Non-pigmented ciliary epithelial cell (primary cell): ENCODE measurements at places on chromosomes 5 and 9.

DNA sequence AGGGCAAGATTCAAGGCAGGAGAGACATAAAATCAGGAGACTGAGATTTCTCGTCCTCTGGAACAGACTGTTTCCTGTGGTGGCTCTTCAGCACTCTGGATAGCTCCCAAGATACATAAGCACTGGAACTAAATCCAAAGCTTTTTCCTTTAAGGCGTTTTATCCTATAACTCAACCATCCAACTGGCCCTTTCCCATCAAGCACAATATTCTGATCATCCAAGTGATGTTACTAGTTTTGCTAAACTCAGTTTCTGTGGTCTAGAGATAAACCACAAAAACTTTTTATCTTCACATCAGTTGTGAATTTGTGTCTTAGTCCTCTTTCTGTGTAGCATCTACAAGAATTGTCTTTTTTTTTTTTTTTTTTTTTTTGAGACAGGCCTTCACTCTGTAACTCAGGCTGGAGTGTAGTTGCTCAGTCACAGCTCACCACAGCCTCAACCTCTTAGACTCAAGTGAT is 299.4 kb downstream of the COX7C start:
- DNase-seq, result no peak

DNA sequence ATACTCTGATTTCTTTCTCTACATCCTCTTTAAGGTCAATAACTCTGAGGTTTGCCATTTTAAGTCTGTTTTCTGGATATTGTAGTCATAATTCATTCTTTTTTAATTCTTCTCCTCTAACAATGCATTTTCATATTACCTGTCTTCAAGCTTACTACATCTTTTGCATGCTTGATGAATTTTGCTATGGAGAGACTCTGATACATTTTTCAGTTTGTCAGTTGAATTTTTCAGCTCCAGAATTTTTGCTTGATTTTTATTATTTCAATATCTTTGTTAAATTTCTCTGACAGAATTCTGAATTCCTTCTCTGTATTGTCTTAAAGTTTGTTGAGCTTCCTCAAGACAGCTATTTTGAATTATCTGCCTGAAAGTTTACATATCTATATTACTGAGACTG is 159.8 kb upstream of the ST8SIA4 start:
- DNase-seq, result no peak

GRCh38 chr5:119353686-119354366 is 2.0 kb upstream of the TNFAIP8 start:
- DNase-seq, result no peak

DNA sequence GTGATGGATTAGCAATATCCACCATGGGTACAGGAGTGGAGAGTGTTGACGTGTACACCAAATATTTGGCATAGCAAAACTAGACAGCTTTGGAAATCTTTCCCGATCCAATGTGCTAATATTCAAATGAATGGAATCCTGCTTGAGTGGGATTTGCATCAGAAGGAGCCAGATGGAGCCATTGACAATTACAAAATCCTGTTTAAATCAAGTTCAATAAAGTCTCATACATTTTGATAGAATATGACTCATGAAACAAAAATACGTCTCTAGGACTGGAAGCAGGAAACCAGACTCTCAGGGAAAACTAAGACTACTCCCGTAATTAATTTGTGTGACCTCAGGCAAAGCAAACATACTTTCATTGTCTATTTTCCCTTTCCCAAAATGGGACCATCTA is 13.0 kb downstream of the TNC start:
- DNase-seq, result no peak

GRCh38 chr5:50564558-50564957 is 101.9 kb upstream of the PARP8 start:
- DNase-seq, result no peak

GRCh38 chr5:176796970-176797369 is 13.4 kb upstream of the UNC5A start:
- DNase-seq, result no peak

- no peak for DNase-seq
Observed at GRCh38 chr5:100901821-100902341, 1.2 kb downstream of the ST8SIA4 start.

DNA sequence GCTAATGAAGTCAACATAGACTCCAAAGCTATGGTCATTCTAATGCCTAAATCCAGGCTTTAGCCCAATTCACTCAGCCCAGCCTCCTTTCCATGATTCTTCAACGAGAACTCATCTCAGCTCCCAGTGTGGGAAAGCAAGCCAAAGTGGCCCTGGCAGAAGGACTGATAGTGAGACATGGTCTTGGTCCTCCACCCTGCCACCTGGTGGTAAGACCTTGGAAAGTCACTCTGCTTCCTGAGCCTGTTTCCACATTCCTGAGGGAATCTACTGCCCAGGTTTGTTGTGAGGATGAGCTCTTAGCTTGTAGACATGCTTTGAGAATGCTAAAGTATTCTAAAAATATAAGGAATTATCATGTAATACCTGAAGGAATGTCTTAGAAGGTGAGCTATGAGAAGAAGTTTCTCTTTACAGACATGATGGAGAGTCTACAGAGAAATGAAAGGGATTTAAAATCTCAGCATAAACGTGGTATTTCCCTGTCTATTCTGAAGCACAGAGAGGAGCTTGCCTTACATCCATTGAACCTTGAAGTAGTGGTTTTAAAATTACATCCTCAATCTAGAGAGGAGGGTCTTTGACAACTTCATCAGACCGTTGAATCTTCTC is 173.5 kb downstream of the TRIM32 start:
- DNase-seq, result peak; percentile 40

DNA sequence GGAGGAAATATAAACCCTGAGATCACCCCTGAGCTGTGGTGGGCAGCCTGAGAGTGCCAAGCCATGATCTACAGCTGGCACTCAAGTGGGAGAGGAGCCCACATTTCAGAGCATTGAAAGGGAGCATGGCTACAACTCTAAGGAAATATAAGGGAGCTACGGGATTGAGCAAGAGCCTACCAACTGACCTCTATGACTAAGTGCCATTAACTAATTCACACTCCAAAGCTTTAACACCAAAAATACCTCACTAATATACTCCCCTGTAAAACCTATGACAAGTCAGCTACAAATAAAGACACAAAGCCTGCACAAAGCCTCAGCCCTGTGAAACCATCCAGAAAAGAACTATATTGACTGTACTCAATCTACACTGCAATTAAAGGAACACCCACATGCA is 286.8 kb upstream of the RPS23 start:
- no peak for DNase-seq

GRCh38 chr9:101738566-101739183 is at the start of gene GRIN3A:
Gene GRIN3A (minus strand): TSS chr9:101738647. CDS start chr9:101737979, 668 bp downstream.
- no peak for DNase-seq

GRCh38 chr5:167753725-167754490 is 537.5 kb upstream of the WWC1 start:
- DNase-seq, result no peak

GRCh38 chr5:42074353-42074752 is 149.3 kb downstream of the FBXO4 start:
- DNase-seq, result no peak

DNA sequence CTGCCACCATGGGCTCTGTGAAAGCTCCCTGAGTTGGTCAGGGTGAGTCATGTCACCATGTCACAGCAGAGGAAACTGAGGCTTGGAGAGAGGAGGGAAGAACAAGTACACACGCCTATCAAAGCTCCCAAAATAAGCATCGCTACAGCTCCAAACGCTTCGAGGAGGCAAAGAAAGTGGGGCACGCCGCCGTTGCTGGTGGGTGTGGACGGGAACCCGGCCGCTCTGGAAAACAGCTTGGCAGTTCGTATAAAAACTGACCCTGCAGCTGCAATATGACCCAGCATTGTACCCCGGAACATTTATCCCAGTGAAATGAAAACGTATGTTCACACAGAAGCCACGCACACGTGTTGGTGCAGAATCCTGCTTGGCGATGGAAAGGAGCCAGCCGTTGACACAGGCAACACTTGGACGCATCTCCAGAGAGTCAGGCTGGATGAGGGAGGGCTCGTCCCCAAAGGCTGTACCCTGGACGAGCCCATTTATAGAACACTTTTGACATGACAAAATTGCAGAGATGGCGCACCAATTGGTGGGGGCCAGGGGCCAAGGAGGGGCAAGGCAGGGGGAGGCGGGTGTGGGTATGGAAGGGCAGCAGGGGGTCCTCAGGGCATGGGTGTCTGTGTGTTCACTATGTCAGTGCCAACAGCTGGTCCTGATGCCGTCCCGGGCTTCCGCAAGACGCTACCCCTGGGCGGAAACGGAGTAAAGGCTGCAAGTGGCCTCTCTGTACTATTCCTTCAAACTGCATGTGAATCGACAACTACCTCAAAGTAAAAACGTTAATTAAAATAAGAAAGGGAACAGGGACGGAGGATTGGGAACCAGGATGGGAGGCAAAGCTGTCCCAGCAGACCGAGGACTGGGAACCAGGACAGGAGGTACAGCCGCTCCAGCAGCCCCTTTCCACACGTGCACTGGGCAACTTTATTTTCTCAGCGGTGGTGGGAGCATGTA is 173.0 kb downstream of the OLFM1 start:
- DNase-seq, result no peak

GRCh38 chr5:1799110-1799601 is 481 bp downstream of the MRPL36 start:
- DNase-seq, result no peak

GRCh38 chr5:151094030-151094851 is 13.4 kb upstream of the TNIP1 start:
- DNase-seq, result no peak

DNA sequence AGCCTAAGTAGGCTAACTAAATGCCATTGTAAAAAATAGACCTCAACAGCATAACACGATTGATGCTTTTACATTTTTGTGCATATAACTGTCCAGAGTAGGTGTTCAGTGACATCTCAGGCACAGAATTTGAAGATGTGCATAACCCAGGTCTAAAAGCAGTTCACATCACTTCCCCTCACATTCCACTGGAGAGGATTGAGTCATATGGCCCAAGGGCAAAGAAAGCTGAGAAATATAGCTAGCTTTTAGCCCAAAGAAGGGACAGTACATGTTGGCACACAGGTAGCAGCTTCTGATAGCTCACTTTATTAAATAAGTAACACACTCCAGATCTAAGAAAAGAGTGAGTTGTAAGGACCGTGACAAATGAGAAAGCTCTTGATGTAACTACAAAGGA is 2259.5 kb upstream of the WWC1 start:
- DNase-seq, result no peak
